ENCODE measurements at places on chromosomes 1 and 21.

DNA sequence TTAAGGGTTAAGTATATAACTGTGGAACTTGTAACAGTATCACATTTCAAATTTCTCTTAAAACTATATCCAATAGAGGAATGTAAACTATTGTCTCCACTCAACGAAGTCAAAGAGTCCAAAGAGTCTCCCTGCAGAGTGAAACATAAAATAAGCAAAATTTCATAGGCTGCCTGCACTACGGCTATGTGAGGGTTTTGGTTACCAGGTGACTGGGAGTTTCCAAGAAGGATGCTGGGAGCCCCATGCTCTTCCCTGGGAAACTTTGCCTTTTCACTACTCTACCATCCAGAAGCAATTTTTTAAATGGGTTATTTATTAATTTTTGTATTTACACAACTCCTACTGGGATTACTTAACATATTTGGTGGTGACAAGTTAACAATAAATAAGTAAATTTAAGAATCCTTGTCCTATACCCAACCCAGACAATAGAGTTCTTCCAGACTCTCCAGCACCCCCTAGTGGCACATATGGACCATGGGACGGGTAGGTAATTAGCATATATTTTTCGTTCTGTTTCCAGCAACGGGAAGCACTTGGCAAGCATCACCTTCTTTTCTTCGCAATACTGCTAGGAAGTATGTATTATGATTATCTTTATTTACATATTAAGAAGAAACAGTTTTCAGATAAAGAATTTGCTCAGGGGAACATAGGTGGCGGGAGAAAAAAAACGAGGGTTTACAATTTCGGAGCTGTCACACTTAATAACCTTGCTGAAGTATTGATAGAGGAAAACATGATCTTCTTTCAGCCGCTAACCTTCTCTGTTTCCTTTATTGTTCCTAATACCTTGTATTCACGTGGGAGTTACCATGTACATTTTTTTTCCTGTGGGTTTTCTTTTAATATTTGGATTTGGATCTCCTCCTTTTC, 3.5 kb downstream of the FMO2 start:
- DNase-seq, result peak; percentile 41

DNA sequence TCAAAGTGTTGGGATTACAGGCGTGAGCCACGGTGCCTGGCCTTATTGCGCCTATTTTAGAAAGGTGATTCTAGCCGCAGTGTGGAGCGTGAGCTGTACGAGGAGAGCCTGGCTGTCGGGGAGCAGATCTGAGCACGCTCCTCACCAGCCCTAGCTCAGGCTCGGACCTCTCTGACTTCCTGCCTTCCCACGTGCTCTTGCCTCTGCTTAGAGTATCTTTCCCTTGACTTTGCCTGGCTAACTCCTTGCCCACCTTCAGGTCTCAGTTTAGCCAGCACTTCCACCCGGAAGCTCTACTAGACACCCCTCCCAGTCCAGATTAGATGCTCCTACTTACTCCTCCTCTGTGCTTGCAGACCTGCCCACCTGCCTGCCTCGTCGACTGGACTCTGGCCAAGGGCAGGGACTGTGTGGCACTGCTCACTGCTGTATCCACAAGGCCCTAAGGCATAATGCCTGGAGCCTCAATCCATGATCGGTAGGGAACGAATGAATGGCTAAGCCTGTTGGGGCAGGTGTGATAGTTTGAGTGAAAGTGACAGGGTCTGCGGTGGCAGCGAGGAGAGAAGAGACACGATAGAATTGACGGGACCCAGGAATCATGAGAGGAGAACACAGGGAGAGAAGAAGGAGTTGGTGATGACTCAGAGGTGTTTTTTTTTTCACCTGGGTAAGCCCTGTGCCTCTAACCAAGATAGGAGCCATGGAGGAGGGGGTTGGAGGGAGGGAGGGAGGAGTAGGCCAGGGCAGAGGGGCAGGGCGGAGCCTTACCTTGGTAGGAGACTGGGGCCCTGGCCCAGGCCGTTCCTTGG, 28.1 kb upstream of the WASF2 start:
- DNase-seq, result peak; percentile 84

- no peak for DNase-seq
These were observed 251.1 kb upstream of the ADGRL2 start for GRCh38 chr1:81549588-81550127.

- DNase-seq, result no peak
These were observed 94.4 kb downstream of the PRDM16 start for GRCh38 chr1:3163356-3163755.

GRCh38 chr1:112852934-112853333, 103.1 kb downstream of the SLC16A1 start:
- DNase-seq, result no peak

- DNase-seq, result no peak
These were observed 757 bp upstream of the SEMA4A start for GRCh38 chr1:156152628-156153027.

DNA sequence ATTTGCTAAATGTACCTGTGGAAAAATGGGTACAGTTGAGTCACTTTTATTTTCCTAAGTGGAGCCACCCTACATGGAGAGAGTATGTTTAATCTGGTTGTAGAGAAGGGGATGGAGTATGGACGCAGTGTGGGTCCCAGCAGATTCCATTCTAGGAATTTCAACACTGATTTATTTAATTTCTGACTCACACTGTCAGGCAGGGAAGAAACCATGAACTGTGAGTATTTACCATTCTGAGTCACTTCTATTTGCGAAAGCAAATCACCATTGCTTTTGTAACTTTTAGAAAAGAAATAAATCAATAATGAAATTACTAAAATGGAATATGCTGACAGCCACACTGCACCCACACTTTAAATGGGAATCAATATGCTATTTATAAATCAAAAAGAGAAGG, 339.0 kb downstream of the DSCAM start:
- DNase-seq, result no peak

GRCh38 chr1:31111290-31111951, 45.9 kb upstream of the PUM1 start:
- DNase-seq, result no peak

DNA sequence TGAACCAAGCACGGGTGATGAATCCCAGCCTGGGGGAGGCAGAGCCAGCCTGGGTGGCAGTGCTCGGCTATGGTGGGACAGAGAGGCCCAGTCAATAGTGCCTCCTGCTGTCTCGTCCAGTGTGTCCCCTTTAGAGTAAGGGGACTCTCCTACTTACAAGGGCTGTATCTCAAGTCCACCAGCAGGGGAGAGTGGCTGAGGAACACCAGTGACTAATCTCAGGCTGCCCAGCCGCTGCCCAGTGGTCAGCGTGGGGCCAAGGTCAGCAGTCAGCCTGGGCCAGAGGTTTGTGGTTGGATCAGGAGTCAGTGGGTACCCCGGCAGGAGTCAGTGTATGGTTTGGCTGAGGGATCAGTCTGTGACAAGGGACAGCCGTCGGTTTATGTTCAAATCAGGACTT, 109.2 kb upstream of the RUNX3 start:
- DNase-seq, result no peak

DNA sequence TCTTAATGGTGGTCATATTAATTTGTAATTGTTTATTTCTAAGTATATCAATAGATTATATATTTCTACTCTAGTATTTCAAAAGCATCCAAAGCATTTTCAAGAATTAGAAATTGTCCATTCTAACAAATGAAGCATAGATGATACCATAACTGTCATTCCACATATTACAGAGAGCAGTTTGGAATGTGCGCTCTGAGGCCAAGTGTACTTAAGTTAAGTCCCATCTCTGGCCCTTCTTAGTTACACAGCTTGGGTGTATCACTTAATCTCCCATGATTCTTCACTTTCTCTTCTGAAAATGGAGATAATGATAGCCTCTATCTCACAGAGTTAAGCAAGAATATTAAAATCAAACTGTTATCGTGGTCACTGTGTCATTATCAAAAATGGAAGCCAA, 281.1 kb downstream of the MRPL39 start:
- DNase-seq, result no peak

- DNase-seq, result no peak
These were observed 17.3 kb upstream of the TRIM67 start for GRCh38 chr1:231144416-231145193.

GRCh38 chr1:232574889-232575762, 54.8 kb downstream of the SIPA1L2 start:
- DNase-seq, result no peak

GRCh38 chr1:39396671-39397070, 94.8 kb upstream of the BMP8A start:
- no peak for DNase-seq

DNA sequence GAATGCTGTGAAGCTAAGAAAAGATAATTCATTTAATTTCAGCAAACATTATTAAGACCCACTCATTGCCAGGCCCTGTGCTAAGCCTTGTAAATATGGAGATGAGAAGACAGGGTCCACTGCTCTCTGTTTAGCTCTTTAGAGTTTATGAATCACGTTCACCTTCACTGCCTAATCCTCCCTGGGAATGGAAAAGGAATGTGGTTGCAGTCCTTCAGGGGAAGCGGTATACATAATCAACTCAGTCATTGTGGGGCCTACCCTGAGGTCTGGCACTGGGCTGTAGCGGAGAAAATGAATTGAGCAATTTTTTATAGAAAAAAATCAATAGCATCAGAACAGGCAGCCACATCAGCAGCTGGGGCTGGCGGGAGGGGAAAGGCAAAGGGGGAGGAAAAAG, 412.1 kb upstream of the NFIA start:
- no peak for DNase-seq

DNA sequence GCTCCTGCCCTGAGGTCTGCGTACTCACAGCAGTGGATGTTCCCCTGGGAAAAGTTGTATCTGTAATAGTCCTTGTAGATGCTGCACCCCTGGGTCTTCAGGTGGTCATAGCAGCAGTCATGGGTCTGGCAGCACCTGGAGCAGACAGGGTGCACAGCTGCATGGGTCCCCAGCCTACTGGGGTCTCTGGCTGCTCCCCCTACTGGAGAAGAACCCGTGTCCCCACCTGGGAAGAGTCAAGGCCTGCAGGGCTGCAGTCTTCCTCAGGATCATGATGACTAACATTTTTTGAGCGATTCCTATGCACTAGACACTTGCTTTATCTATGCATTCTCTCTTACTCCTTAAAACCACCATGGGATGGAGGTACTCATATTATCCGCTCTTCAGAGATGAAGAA, 3.9 kb downstream of the PLA2G2D start:
- DNase-seq, result no peak

DNA sequence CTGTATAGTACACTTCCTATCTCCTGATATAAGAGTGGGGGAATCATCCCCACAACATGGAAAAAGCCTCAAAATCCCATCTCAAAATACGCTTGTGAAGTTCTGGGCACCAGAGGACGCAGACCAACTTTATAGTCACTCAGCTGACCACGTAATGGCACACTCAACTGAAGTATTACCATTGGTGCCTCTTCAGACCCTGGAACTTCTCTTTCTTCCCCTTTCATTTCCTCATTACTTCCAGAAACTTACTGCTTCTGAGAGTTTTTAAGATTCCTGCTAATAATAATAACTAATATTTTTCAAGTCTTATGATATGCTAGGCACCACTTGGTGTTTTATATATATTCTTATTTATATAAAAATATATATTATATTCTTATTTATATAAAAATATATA, 202.6 kb downstream of the PTPRC start:
- DNase-seq, result no peak

DNA sequence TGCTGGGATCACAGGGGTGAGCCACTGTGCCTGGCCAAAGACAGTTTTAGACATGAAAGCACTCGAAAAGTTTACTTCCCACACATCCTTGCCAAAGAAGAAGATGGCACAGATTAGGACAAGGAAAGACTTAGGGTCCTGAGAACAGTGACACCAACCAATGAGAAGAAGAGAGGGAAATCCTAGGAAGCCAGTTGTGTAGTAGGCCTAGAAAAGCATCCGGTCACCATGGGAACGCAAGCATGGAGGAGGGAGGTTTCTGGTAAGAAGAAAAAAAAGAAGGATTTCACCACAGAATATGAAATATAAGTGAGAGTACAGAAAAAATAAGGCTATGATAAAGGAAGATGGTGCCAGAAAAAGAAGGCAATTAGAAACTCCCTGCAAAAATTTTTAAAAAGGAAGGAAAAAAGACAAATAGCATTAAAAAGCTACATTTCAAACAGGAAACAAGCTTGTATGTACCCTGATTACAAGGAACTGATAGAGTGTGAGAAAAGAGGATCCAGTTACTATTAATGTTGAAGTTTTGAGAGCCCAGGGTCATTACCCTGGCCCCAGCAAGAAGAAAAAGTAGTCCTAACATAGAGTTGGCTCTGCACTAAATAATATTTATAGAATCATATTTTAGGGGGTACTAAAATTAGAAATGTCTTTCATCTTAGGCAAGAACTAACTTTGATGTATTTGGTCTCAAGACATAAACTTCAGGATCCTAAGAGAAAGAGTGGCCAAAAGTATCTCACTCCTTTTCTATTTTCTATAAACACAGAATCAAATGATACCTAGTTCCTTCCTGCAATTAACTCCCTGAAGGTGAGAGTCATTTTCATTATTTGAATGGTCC, 16.1 kb downstream of the DIPK1A start:
- DNase-seq, result no peak

DNA sequence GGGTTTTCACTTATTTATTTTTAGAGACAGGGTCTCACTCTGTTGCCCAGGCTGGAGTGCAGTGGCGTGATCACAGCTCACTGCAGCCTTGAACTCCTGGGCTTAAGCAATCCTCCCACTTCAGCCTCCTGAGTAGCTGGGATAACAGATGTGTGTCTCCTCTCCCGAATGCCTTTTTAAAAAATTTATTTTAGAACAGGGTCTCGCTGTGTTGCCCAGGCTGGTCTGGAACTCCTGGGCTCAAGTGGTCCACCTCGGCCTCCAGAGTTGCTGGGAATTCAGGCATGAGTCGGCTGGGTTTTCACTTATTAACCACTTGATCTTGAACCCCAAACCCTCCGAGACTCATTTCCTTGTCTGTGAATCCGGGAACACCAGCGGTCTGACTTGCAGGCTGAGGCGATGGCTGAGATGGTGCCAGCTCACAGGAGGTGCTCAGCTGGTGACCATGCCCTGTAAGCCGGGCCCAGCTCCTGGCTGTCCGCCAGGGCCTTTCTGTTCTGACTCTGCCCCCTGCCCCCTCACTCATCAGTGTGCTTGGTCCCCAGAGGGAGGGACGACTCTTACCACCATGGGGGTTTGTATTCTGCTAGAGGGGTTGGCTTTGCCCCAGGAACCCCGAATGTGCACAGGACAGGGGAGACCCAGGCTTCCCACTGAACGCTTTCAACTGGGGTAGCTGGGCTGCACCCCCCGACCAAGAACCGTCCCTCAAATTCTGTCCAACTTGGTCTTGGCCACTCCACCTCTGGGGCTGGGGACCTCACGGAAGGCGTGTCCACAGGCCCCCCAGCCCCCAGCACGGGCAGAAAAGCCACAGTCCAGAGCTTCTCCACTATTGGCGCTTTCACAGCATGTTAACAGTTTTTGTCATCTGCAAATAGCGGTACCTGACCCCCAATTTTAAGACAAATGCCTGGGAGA, 22.5 kb downstream of the MMEL1 start:
- DNase-seq, result no peak

- no peak for DNase-seq
These were observed 25.9 kb downstream of the KIRREL1 start for GRCh38 chr1:158019171-158019868.

DNA sequence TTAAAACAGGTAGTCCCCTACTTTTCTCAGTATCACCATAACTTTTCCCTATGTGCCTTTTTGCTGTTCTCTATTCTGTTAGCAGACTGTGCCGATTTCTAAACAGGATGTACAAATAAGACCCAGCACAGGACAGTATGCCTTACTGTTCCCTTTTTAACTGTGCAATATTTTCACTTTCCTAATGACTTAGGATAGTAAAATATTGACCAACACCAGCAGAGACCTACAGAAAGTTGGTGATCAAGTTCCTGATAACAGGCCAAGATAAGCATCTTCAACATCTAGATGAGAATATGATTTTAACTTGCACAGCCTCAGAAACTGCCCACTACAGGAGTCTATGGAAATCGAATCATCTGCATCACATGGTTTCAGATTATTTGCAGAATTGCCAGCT, 42.0 kb downstream of the ADSS2 start:
- DNase-seq, result no peak

GRCh38 chr1:242546441-242546840, 21.9 kb upstream of the PLD5 start:
- no peak for DNase-seq

Data from SHP77 (cell line).